Ascending aorta (tissue), 2 donors: ENCODE measurements at places on chromosomes 12 and 14. TPM values are rescaled to one million over a fixed set of nuclear protein-coding genes. Genes with fewer than 3 reads are reported as not detected.

Gene FAM90A1
- not detected for total RNA-seq

Gene RAP1B
- 140 TPM for total RNA-seq

Gene ACRBP
- total RNA-seq: 10.6 TPM

Gene MYF5
- total RNA-seq: not detected

Gene OR4M1
- not detected for total RNA-seq

Gene C1S
- 273 TPM for total RNA-seq

Gene SMAGP
- total RNA-seq: 27.4 TPM

Gene NID2
- total RNA-seq: 12.2 TPM

- H3K27ac ChIP-seq: no peak overlapping the region
- DNase-seq: no peak
- peaks cover 12% of the 10 kb centered on the region for H3K36me3 ChIP-seq
- no peaks in the 10 kb centered on the region for H3K4me1 ChIP-seq
- no peak overlapping the region for H3K4me3 ChIP-seq
- H3K27me3 ChIP-seq: no peaks in the 10 kb centered on the region
These were observed 142.1 kb downstream of the KIF21A start for GRCh38 chr12:39300799-39301198.

- no peak for DNase-seq
- no peak overlapping the region for H3K4me3 ChIP-seq
- no peak overlapping the region for H3K27ac ChIP-seq
These were observed 133.7 kb downstream of the AEBP2 start for GRCh38 chr12:19572920-19573558.

GRCh38 chr12:546265-546919 is 86.7 kb downstream of the B4GALNT3 start:
- H3K27ac ChIP-seq: no peak overlapping the region
- peaks cover 6% of the 10 kb centered on the region for H3K36me3 ChIP-seq
- DNase-seq: no peak
- peaks cover 11% of the 10 kb centered on the region for H3K4me1 ChIP-seq

DNA sequence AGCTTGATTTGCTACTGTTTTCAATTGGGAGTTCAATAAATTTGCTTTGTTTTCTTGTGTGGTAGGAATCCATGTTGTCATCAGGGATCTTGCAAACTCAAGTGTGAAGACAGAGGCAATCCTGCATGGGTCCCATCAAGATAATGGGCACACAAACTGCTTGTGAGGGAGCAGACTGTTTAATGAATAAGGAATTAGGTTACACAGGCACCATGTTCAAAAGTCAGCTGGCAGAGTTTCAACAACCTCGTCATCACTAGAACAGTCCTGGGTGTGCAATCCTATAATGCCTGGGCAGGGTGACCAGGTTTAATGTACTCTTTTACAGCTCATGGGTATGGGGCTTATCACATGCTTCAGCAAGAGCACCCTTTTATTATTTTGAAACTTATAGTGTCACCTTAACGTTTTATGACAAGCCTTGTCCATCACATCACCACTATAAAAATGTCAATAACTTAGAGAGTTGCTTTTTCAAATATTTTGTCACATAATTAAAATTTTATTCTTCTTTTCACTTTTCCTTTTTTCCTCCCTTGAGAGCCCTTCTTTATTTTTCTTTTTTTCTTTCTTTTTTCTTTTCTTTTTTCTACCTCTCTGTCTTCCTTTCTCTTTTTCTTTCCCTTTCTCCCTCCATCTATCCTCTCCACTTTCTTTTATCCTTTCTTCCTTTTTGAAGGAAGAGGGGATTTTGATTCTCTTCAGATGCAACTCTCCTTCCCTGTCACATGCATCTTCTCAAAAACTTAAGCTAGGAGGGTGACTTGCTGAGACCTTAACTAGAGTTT is 252.2 kb upstream of the ATP2B1 start:
- no peak overlapping the region for H3K27ac ChIP-seq
- DNase-seq: no peak
- H3K36me3 ChIP-seq: no peaks in the 10 kb centered on the region
- no peaks in the 10 kb centered on the region for H3K27me3 ChIP-seq
- no peak overlapping the region for H3K4me3 ChIP-seq

DNA sequence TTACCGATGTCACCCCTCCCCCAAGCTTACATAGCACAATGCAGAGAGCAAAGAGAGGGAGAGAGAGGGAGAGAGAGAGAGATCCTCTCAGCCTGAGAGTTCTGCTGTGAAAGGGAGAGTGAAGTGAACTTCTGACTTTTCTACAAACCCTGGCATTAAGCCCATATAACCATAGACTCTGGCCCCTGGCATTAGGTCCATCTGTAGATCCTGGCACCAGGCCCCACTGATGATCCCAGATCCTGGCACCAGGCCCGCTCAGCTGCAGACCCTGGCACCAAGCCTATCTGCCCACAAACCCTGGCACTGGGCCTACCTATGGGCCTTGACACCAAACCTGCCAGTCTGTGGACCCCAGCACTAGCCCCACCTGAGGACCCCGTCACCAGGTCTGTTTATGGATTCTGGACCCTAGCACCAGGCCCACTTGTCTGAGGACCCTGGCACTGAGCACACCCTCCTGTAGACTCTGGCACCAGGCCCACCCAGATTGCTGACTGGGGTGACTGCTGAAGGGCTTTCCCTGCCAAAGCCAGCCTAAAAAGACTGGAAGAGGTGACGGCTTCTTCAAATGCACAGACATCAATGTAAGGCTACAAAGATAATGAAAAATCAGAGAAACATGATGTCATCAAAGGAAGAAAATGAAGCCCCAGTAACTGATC is 14.5 kb upstream of the KRT83 start:
- no peaks in the 10 kb centered on the region for H3K27me3 ChIP-seq
- H3K36me3 ChIP-seq: no peaks in the 10 kb centered on the region
- H3K27ac ChIP-seq: no peak overlapping the region
- no peak overlapping the region for H3K4me3 ChIP-seq

DNA sequence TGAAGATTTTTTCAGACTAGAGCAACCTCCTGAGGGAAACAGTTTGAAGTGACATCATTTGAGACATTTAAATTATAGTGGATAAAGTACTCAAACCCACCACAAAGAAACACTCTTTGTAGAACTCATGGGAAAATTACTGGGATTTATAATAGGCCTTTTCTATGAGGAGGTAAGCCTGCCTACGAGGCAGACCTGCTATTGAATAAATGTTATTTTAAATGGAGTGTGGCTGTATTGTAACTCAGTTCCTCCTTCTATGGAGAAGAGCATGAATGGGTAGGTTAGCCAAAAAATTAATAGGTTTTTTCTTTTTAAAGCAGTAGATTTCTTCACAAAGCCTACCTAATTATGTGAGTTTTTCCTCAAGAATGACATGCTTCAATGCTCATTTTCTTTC is 63.7 kb upstream of the PLEKHA5 start:
- no peak overlapping the region for H3K4me3 ChIP-seq
- H3K4me1 ChIP-seq: no peaks in the 10 kb centered on the region
- H3K27me3 ChIP-seq: no peaks in the 10 kb centered on the region
- H3K36me3 ChIP-seq: no peaks in the 10 kb centered on the region
- no peak for DNase-seq
- H3K27ac ChIP-seq: no peak overlapping the region

GRCh38 chr14:90388437-90388836 is 8.4 kb upstream of the CALM1 start:
- no peaks in the 10 kb centered on the region for H3K4me1 ChIP-seq
- H3K4me3 ChIP-seq: no peak overlapping the region
- no peak overlapping the region for H3K27ac ChIP-seq
- no peaks in the 10 kb centered on the region for H3K27me3 ChIP-seq

- no peaks in the 10 kb centered on the region for H3K4me1 ChIP-seq
- H3K27ac ChIP-seq: no peak overlapping the region
- DNase-seq: no peak
- no peaks in the 10 kb centered on the region for H3K27me3 ChIP-seq
- H3K36me3 ChIP-seq: no peaks in the 10 kb centered on the region
These were observed 9.5 kb downstream of the BATF start for GRCh38 chr14:75531660-75532317.

DNA sequence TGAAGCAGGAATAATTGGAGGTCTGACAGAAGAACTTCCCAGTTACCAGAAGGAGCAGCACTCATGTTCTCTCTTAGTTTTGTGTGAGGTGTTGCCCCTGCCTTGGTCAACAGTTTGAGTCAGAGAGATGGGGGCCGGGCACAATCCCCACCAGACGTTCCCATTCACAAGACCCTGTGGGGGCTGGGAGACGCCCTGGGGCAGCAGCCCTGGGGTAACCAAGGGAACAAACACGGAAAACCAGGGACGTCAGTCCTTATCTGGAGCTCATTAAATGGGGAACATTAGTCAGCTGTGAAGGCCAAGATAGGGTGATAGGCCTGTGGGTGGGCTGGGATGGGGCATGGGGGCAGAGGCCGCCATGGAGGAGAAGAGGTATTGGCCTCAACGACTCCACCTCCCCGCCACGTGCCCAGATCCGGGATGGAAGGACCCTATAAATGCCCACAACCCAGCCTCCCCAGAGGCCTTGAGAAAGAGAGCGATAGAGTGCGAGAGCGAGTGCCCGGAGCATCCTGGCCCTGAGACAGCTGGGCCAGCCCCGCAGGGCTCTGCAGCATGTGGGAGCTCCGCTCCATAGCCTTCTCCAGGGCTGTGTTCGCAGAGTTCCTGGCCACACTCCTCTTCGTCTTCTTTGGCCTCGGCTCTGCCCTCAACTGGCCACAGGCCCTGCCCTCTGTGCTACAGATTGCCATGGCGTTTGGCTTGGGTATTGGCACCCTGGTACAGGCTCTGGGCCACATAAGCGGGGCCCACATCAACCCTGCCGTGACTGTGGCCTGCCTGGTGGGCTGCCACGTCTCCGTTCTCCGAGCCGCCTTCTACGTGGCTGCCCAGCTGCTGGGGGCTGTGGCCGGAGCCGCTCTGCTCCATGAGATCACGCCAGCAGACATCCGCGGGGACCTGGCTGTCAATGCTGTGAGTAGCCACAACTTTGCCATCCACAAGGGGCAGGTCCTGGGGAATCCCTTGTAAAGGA is at the start of gene AQP2:
AQP2 (plus strand) TSS at position 465 of the 979 bp plus-strand sequence; CDS start at position 559, 94 bp downstream.
- H3K4me3 ChIP-seq: no peak within 1 kb of the TSS
- no peak within 1 kb of the TSS for H3K27ac ChIP-seq
- no peaks in the 10 kb centered on the region for H3K27me3 ChIP-seq
- peak; percentile 41 for DNase-seq
- no peaks in the 10 kb centered on the region for H3K36me3 ChIP-seq
- no peaks in the 10 kb centered on the region for H3K4me1 ChIP-seq

GRCh38 chr14:37167151-37168047 is 5.0 kb downstream of the SLC25A21 start:
- no peak for DNase-seq
- H3K36me3 ChIP-seq: no peaks in the 10 kb centered on the region
- no peaks in the 10 kb centered on the region for H3K4me1 ChIP-seq
- no peak overlapping the region for H3K27ac ChIP-seq

DNA sequence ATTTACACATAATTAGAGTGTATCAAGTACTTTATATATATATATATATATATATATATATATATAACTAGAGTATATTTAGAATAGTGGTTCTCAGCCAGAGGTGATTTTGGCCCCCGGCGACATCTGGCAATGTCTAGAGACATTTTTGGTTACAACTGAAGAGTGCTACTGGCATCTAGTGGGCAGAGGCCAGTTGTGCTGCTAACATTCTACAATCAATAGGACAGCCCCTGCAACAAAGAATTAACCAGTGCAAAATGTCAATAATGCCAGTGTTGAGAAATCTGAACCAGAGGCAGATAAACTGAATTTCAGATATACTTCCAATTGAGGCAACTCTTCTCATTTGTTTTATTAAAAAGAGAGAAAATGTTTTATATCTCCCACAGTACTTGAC is 8.9 kb downstream of the GTF2A1 start:
- no peak overlapping the region for H3K27ac ChIP-seq
- no peak overlapping the region for H3K4me3 ChIP-seq
- H3K36me3 ChIP-seq: peaks cover 16% of the 10 kb centered on the region
- DNase-seq: no peak
- no peaks in the 10 kb centered on the region for H3K4me1 ChIP-seq

DNA sequence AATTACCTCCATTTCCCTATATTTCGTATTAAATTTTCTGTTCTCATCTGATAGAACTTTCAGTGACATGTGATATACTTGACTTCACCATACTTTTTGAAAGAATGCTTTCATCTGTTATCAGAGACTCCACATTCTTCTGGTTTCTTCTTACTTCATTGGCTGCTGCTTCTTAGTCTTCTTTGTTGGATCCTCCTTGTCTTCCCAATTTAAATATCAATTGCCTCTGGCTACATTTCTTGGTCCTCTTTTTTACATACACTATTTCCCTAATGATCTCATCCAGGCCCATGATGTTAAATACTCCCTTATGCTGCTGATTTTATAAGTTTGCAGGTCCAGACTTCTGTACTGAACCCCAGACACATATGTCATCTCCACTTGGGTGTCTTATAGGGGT is 22.0 kb downstream of the OR5AU1 start:
- H3K4me3 ChIP-seq: no peak overlapping the region
- DNase-seq: no peak
- no peak overlapping the region for H3K27ac ChIP-seq
- H3K4me1 ChIP-seq: no peaks in the 10 kb centered on the region
- no peaks in the 10 kb centered on the region for H3K36me3 ChIP-seq
